Caco-2 (cell line): ENCODE measurements at places on chromosomes 3 and 15.

GRCh38 chr15:56038015-56038414 lies 44.6 kb upstream of the NEDD4 start:
- no peak for DNase-seq

GRCh38 chr3:117483839-117484238 lies 774.3 kb downstream of the TUSC7 start:
- DNase-seq, result no peak

DNA sequence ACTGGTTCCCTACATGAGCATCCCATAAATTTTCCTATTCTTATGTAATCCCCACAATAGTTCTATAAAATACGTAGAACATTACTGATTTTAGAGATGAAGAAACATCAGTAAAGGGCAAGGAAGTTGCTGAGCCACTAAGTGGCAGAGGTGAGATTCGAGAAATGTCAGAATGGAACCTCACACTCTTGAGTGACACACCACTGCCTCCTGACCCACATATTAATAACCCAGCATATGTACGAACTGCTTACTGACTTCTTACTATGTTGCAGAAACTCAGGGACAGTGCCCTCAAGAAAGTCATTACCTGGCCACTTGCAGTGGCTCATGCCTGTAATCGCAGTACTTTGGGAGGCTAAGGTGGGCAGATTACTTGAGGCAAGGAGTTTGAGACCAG lies 1022.4 kb downstream of the FHIT start:
- no peak for DNase-seq

- DNase-seq, result peak; percentile 62
Observed at GRCh38 chr3:48504051-48504946, at the start of gene SHISA5. SHISA5 (minus strand) TSS chr3:48504174; CDS start chr3:48504094, 80 bp downstream.

DNA sequence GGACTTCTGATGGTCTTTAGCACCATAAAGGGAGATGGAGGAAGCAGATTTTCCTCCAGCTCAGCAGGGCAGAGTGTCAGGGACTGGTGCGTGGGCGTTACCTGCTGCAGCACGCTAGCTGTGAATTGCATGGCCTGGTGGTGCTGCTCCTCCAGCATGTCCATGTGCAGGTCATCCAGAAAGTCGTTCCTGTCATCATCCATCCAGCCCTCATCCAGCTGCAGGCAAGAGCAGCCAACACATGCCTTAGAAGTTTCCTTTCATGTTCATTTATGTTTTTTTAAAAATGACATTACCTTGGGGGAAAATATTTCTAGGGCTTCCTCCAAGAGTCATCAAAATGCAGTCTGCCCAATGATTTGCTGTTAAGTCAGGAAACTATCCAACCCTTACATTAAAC lies 239.2 kb downstream of the PDZRN3 start:
- DNase-seq, result no peak

- no peak for DNase-seq
Observed at GRCh38 chr3:70822669-70823068, 510.2 kb upstream of the MDFIC2 start.

GRCh38 chr15:78177447-78177873 lies 28.3 kb downstream of the IDH3A start:
- DNase-seq, result peak; percentile 42

DNA sequence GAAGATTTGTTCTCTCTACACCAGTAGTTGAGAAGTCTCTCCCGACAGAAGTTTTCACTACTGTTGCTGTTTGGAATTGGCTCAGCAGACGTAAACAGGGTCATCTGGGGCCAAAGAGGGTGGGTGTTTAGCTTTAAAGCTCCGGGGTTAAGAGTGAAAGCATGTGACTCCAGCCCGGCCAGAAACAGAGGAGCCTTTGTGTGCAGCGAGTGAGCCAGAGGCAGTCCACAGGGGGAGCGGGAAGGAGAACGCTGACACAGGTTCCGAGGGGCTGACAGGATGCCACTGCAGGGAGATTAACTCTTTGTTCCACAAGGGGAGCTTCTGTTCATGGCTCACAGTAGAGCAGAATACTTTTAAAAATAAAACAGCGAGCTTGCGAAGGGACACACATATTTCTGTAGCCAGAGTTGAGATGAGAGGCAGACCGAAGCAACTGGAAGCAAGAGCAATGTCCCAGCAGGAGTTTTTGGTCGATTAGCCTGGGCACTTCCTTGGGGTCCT lies 26.9 kb downstream of the BMF start:
- DNase-seq, result peak; percentile 85

GRCh38 chr3:101195951-101196713 lies 124.2 kb downstream of the IMPG2 start:
- no peak for DNase-seq

DNA sequence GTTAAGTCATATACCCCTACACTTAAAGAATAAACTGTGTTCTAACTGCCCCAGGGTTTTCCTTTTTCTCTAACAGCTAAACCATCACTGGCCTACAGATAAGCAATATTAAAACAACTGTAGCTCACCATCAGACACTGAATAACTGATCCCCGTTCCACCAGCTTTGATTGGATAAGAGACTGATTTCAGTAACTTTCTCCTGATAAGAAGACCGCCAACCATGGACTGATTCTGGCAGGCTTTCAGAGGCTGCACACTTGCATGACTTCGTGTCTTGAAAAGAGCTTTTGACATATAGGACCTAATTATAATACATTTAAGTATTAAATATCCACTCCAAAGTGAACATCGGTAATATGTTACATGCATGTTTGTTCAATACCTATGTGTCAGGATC lies 15.3 kb upstream of the CEP97 start:
- no peak for DNase-seq

DNA sequence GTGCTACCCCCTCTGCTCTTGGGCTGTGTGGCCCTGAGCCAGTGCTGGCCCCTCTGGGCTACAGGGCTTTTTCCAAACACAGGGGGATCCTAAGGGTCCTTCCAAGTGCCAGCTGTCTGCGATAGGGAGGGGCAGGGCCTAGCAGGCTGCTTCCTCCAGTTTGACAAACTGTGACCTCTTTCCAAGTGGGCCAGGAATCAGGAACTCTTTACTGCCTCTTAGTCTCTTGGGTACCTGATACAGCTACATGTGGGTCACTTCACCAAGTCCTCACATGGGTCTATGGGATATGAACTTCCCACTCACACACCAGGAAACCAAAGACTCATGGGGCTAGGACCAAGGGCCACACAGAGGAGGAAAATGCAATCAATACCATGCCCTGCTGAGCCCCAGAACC lies 25.4 kb downstream of the SEC61A1 start:
- DNase-seq, result no peak
